Glutamatergic neuron (in vitro differentiated cells): ENCODE measurements at places on chromosomes 16 and 17.

DNA sequence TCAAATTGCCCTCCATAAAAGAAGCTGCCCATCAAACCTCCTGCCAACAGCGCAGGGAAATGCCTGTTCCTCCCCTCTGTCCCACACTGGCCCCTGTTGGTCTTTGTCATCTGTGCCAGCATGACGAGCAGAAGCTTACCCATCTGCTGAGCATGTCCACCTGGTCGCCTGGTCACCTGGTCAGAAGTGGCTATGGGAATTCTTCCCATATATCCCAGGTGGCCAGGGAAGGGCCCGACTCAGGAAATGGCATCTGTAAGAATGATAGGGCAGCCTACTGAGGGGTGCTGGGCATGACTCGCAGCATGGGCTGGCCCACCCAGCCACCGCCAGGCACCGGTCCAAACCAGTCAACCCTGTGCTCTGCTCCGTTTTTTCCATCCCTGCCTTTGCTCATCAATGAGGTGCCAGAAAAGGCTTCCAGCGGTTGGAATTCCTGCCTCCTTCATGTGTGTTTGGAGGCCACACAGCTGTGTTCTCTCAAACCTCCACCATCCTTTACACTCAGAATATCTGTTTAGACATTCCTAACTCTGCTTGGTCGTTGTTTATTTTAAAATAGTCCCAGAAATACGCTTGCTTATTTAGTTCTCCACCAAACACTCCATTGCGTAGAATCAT, 145.2 kb downstream of the CLEC16A start:
- no peak for DNase-seq

DNA sequence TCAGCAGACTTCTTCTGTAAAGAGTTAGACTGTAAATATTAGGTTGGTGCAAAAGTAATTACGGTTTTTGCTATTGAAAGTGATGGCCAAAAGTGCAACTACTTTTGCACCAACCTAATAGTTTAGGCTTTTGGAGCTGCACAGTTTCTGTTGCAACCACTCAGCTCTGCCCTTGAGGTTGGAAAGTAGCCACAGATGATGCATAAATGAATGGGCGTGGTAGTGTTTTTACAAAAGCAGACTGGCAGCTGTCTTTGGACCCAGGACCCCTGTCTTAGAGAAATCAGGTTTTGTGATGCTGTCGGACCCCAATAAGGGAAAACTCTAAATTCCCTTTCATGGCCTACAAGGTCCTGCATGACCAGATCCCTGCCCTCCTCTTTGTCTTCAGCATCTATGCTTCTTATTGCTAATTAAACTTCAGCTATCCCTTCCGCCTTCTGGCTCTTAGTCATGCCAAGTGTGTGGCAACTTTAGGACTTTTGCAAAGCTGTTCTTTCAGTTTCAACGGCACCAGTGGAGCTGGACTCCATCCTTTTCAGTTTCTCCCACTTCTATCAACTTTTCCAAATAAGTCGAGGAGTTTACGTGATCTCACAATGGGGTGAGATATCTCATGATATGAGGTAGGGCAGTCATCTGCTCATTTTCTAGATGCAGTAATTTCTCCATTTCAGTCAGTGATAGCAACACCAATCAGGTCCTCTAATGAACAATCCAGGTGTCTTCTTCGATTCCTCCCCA, 232.3 kb downstream of the XYLT1 start:
- no peak for DNase-seq

DNA sequence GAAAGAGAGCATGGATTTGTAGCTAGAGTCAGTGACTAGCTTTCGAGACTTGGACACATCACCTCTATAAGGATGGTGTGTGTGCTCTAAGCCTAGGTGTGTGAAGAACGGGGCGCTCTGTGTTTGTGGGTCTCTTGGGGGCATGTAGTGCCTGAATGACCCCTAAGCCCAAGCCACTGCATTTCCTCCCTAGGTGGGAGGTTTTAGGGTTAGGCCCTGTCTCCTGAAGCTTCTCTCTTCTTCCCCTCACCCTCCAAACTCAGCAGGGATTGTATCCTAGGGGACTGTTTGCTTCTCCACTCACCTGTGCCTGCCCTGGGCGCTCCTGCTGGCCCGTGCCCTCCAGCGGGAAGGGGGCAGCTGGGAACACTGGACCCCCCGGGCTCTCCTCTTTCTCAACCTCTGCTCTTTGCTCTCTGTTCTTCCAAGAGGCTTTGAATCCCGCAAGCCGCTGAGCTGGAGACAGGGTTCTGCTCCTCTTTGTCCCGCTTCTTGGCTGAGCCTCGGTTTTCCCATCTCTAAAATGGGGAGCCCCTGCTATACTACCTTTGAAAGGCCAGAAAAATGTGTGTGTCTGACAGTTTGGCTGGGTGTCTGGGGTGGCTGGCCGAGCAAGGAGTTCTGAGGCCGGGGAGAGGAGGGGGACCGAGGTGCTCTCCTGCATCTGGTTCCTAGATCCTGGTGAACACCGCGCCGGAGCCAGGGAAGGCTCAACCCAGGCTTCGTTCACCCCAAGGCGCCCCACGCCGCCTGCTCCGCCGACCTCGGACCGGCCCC, 810 bp downstream of the CYGB start:
- DNase-seq, result no peak

DNA sequence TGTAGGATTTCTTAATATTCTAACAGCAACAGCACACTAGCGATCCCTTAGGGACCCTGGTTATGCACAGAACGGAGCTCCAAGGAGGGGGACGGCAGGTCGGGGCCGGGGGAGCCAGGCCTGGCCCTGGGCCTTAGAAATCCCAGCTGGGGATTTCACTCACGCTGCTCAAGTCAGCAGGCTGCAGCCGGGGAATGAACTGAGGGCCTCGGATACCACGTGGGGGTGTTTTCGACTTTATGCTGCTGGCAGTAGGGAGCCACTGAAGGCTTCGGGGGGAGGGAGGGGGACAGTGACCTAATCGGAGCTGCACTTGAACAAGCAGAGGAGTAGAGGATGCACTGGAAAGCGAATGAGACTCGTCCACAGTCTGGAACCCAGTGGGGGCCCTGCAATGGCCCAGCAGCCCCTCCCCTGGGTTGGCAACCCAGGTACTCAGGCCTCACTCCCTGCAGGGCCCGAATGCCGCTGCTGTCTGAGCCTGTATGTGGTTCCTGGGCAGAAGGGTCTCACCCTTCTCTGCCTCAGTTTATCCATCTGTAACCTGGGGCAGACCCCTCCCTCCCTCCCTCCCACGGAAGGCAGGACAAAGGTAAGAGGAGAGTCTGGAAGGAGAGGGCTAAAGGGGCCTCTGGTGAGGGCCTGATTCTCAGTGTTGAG, 53.7 kb downstream of the RPH3AL start:
- peak; percentile 61 for DNase-seq

DNA sequence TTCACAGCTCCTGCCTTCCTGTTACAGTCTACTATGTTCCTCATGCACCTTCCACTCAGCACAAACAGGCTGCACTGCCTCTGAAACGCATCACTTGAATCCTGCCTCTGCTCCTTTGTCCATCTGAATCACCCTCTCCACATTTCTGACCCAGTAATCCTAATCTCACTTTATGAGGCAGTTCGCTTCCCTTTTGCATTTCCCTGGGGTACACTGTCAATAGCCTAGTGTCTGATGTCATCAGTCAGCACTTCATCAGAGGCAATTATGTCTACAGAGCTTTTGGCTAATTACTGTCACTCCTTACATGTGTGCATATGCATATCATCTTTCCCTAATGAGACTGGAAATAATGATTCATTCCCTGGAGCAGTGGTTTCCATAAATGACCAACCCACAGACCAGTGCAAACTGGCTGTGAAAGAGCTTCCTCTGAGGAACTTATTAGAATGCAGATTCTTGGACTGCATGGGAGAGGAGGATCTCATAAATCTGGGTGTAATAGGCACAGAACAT, 23.6 kb downstream of the CA4 start:
- no peak for DNase-seq

DNA sequence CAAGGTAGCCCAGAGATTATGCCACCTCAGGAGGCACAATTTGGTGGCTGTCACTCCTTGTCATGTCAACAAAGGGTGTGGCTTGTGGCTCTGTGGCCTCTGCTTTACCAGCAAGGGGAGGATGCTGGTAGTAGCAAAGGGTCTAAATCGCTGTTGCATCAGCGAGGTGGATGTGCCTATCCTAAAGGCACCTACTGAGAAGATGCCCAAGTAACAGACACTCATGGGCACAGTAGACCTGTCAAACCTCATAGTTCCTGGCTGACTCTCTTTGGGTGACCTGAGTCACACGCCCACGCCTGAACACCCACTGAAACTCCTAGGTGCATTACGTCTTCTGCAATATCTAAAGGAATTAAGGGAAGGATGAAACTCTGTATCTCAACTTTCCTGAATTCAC, 139.5 kb downstream of the PRKCB start:
- no peak for DNase-seq

DNA sequence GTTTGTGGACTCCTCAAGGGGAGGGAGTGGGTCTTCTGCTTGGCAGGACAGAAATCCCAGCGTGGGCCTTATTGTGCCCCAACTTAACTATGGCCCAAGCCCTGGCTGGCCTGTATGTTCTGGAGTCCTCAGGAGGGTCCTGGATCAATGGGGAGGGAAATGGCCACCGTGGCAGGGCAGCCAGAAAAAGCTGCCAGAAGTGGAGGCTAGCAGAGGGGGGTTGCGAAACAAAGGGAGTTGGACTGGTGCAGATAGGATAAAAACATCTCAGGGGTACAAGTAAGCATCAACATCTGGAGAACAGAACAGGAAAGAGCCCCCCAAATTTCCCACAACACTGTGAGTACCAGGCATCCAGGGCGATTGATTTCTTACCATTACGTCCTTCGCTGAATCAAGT, 3.7 kb upstream of the CACNG1 start:
- no peak for DNase-seq

DNA sequence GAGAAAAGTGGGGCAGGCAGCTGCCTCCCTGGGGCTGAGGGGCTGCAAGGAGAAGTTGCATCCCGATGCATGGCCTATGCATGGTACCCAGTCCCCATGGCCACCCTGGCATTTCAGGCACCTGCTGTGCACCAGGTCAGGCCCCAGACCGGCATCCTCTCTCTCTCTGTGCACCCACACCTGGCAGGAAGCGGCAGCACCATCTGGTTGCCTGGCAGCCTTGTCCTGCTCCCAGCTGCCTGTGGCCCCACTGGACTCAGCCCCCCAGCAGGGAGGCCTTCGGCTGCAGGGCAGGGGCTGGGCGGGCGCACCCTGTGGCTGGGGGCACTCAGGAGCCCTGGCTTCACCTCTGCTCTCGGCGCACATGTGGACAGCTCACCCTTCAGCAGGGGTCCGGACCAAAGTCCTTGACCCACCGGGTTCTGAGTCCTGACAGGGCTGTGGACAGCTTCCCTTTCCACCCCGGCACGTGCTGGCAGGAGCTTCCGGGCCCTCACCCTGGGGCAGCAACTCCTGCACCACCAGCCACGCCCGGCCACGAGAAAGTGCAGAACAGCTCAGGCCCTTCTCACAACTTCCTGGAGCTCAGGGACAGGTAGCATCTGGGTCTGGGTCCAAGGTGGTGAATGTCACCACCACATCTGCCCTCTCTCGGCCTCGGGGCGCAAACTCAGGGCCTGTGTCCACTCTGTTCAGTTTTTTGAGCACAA, 36.7 kb downstream of the CTU2 start:
- no peak for DNase-seq
